ENCODE measurements at places on chromosomes 6 and 20.

DNA sequence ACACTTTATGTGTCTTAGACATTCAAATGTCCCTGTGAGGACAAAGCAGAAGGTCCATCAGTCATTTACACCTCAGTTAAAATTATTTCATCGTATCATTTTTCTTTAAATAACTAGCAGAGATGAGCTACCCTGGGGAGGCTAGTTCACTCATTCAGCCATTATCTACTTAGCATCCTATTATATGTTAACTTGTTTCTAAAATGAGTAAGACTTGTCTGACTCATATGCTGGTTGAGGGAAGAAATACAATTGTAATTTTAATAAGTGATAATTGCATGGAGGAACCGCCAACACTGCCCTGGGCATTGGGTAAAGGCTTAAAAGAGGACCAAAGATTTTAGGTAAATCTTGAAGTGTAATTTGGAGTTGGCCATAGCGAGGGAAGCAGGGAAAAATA is 12.4 kb upstream of the PTPRK start:
- no peak for DNase-seq
- no peaks in the 10 kb centered on the region for H3K4me1 ChIP-seq
- H3K36me3 ChIP-seq = no peaks in the 10 kb centered on the region
- H3K27me3 ChIP-seq = no peaks in the 10 kb centered on the region
- no peak overlapping the region for H3K27ac ChIP-seq

- no peaks in the 10 kb centered on the region for H3K36me3 ChIP-seq
- no peak overlapping the region for H3K4me3 ChIP-seq
- H3K27me3 ChIP-seq = peaks cover 50% of the 10 kb centered on the region
- DNase-seq = no peak
- no peak overlapping the region for H3K27ac ChIP-seq
- peaks cover 7% of the 10 kb centered on the region for H3K4me1 ChIP-seq
These were observed 2.7 kb upstream of the RBM24 start for GRCh38 chr6:17278289-17279063.

DNA sequence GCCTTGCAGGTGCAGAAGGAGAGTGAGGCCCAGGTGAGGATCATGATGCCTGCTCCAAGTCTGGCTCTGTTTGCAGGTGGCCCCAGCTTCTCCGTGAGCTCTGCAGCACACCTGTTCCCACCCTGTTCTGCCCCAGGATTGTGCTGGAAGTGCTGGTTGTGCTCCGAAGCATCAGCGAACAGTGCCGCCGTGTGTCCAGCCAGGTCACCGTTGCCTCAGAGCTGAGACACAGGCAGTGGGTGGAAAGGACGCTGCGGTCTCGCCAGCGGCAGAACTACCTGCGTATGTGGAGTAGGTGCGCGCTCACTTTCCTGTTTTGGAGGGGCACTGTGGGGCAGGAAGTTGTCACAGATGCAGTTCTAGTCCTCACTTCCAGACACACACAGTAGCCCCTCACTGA is 25.0 kb downstream of the ERMARD start:
- no peak overlapping the region for H3K27ac ChIP-seq
- DNase-seq = no peak
- peaks cover 25% of the 10 kb centered on the region for H3K36me3 ChIP-seq

GRCh38 chr6:64789476-64789875 is 917.5 kb downstream of the EYS start:
- no peak overlapping the region for H3K4me3 ChIP-seq
- no peaks in the 10 kb centered on the region for H3K36me3 ChIP-seq
- no peak overlapping the region for H3K27ac ChIP-seq
- no peak for DNase-seq
- H3K4me1 ChIP-seq = no peaks in the 10 kb centered on the region

- peaks cover 25% of the 10 kb centered on the region for H3K4me1 ChIP-seq
- no peak overlapping the region for H3K27ac ChIP-seq
- peaks cover 19% of the 10 kb centered on the region for H3K36me3 ChIP-seq
- H3K27me3 ChIP-seq = no peaks in the 10 kb centered on the region
- H3K4me3 ChIP-seq = no peak overlapping the region
These were observed 150.0 kb downstream of the UBE3D start for GRCh38 chr6:82915666-82916065.

DNA sequence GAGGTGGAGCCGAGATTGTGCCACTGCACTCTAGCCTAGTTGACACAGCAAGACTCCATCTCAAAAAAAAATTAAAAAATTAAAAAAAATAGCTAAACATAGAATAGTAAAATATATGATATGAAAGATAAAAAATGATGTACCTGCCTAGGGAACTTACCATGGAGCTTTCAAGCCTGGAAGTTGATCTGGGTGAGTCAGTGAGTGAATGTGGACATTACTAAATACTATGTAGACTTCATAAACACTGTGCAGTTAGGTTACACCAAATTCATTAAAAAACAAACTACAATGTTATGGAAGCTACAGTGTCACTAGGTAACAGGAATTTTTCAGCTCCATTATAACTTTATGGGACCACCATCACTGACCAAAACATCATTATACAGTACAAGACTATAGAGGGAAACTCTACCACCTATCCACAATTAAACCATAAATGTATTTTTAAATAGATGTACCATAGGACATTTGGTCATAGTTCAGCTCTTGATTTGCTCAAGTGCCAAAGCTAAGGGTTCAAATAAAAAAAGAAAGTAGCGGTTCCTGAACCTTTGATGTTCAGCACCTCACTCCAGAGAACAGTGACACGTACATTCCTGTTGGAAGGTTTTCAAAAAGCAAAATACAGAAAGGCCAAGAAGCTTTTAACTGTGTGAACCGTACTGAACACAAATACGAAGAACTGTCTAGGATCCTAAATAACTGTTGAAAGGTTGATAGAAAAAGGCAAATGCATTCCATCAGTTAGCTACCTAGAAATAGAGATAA is 52.4 kb upstream of the SPDEF start:
- H3K4me1 ChIP-seq = peaks cover 8% of the 10 kb centered on the region
- peaks cover 4% of the 10 kb centered on the region for H3K36me3 ChIP-seq
- H3K27me3 ChIP-seq = no peaks in the 10 kb centered on the region
- no peak overlapping the region for H3K27ac ChIP-seq
- H3K4me3 ChIP-seq = no peak overlapping the region

GRCh38 chr20:63218701-63219446 is 2.9 kb upstream of the YTHDF1 start:
- no peak for DNase-seq
- peaks cover 19% of the 10 kb centered on the region for H3K4me1 ChIP-seq
- peaks cover 19% of the 10 kb centered on the region for H3K27me3 ChIP-seq
- peaks cover 2% of the 10 kb centered on the region for H3K36me3 ChIP-seq
- no peak overlapping the region for H3K27ac ChIP-seq
- H3K4me3 ChIP-seq = no peak overlapping the region

GRCh38 chr6:62391358-62391757 is 105.3 kb upstream of the KHDRBS2 start:
- DNase-seq = no peak
- no peak overlapping the region for H3K27ac ChIP-seq
- no peak overlapping the region for H3K4me3 ChIP-seq
- H3K27me3 ChIP-seq = no peaks in the 10 kb centered on the region
- H3K36me3 ChIP-seq = no peaks in the 10 kb centered on the region

- H3K27ac ChIP-seq = no peak overlapping the region
- no peaks in the 10 kb centered on the region for H3K27me3 ChIP-seq
- H3K4me3 ChIP-seq = no peak overlapping the region
- H3K4me1 ChIP-seq = peaks cover 9% of the 10 kb centered on the region
These were observed 152.9 kb upstream of the MAP3K7 start for GRCh38 chr6:90739802-90740201.

- DNase-seq = no peak
- H3K36me3 ChIP-seq = no peaks in the 10 kb centered on the region
- H3K27me3 ChIP-seq = no peaks in the 10 kb centered on the region
- peaks cover 18% of the 10 kb centered on the region for H3K4me1 ChIP-seq
- no peak overlapping the region for H3K27ac ChIP-seq
These were observed 12.0 kb upstream of the BPI start for GRCh38 chr20:38291966-38292365.

GRCh38 chr6:147648916-147649315 is 140.4 kb downstream of the SAMD5 start:
- no peak for DNase-seq
- no peaks in the 10 kb centered on the region for H3K36me3 ChIP-seq
- H3K27ac ChIP-seq = no peak overlapping the region

GRCh38 chr6:55825402-55826051 is 49.9 kb downstream of the BMP5 start:
- H3K4me1 ChIP-seq = peaks cover 37% of the 10 kb centered on the region
- peaks cover 15% of the 10 kb centered on the region for H3K27me3 ChIP-seq
- no peaks in the 10 kb centered on the region for H3K36me3 ChIP-seq

DNA sequence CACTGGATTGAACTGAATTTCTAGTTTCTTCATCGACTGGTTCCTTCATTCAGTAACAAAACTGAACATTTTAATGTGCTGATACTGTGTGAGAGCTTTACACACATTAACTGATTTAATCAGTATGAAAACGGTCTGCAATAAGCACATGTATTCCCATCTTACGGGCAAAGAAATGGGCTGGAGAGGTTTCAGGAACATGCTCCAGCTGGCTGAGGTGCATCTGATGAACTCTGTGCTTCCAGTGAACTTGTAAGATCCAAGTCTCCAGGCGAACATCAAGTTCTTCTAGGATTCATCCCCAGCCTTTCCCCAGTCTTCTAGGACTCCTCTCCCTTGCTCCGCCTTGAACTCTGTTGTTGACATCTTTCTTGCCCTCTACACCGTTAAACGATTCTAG is 220.7 kb upstream of the AGPAT4 start:
- no peak overlapping the region for H3K4me3 ChIP-seq
- H3K36me3 ChIP-seq = no peaks in the 10 kb centered on the region
- H3K27me3 ChIP-seq = peaks cover 19% of the 10 kb centered on the region

GRCh38 chr20:51487076-51487475 is 55.4 kb downstream of the NFATC2 start:
- no peak overlapping the region for H3K27ac ChIP-seq
- no peak overlapping the region for H3K4me3 ChIP-seq
- peaks cover 22% of the 10 kb centered on the region for H3K27me3 ChIP-seq
- peaks cover 14% of the 10 kb centered on the region for H3K4me1 ChIP-seq

GRCh38 chr20:63843222-63843621 is 12.2 kb upstream of the ZBTB46 start:
- no peak for DNase-seq
- peaks cover 5% of the 10 kb centered on the region for H3K4me1 ChIP-seq
- no peak overlapping the region for H3K27ac ChIP-seq
- H3K4me3 ChIP-seq = no peak overlapping the region

DNA sequence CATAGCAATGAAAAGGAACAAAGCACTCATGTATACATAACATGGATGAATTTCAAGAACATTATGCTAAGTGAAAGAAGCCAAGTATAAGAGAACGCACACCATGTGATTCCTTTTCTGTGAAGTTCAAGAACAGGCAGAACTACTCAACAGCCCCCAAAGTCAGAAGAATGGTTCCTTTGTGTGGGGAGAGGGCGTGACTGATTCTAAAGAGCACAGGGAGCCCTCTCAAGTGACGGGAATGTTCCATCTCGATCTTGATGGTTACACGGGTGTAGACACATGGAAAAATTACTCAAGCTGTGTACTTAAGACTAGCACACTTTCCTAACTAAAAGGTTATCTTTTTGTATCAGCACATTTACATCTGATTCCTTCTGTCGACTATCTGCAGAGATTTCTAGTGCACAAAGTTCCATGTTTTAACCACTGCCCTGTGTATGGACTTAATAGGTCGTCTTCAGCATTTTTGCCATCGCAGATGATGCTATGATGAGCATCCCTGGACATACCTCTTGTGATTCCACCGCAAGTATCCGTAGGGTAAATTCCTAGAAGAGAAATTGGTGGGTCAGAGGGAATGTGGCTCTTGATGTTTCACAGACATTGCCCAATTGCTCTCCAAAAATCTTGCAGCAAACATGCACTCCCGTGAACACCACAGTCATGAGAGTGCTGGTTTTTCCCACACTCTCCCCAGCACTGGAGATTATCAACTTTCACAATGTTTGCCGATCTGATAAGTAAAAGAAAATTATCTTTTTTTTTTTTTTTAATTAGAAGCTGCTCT is 279.3 kb downstream of the BMP7 start:
- H3K27ac ChIP-seq = no peak overlapping the region
- H3K36me3 ChIP-seq = no peaks in the 10 kb centered on the region
- no peak overlapping the region for H3K4me3 ChIP-seq
- H3K27me3 ChIP-seq = peaks cover 26% of the 10 kb centered on the region
- no peaks in the 10 kb centered on the region for H3K4me1 ChIP-seq

DNA sequence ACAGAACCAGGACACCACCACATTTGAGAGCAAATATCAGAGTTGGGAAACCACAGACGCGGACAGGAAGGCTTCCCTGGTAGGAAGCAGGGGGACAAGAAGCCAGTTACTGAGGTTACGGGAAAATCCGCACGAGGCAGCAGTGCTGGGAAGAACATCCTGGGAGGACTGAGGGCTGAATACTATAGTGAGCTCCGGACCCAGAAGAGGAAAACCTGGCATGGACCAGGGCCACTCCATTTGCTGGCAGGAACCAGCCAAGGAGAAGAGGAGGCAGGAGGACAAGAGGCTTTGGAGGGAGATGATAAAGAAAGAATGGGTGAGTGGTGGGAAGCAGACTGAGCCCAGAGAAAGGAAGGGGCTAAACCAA is 6.1 kb upstream of the DSN1 start:
- H3K4me1 ChIP-seq = no peaks in the 10 kb centered on the region
- H3K27me3 ChIP-seq = no peaks in the 10 kb centered on the region
- H3K36me3 ChIP-seq = peaks cover 11% of the 10 kb centered on the region
- H3K4me3 ChIP-seq = no peak overlapping the region

DNA sequence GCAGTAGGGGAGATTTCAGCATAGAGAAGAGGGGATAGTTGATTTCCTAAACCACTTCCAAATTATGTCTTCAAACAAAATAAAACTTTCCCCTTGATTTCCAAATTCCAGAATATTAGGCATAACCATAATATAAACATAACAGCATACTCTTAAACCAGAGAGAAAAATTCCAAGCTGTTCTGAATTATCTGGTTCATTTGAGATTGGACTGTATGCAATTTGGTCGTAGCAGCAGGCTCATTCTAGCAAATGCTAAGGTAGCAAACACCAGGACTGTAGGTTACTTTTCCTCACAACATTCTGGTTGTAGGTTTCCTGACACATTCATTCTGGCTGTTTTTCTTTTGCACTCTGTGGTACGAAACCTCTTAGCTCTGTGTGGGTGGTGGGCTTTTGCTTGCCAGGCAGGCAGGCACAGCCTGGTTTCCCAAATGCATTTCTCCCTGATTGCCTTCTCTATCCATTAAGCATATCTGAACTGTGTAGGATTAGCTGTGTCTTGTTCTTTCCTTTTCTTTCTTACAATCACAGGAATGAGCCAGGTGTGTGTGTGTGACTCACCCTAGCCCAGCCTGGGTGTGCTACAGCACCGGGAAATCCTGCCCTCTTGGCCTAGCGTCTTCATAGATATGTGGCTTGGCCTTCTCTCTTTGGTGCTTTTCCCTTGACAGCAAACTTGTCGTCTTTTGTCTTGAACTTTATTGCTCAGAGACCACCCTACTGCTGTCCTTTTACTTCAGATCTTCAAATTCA is 77.1 kb downstream of the JARID2 start:
- H3K27me3 ChIP-seq = no peaks in the 10 kb centered on the region
- peaks cover 52% of the 10 kb centered on the region for H3K4me1 ChIP-seq
- no peaks in the 10 kb centered on the region for H3K36me3 ChIP-seq
- DNase-seq = no peak
- H3K27ac ChIP-seq = peak overlapping the region; percentile 1

GRCh38 chr6:106750946-106751345 is 121.6 kb downstream of the QRSL1 start:
- no peak overlapping the region for H3K4me3 ChIP-seq
- H3K27me3 ChIP-seq = no peaks in the 10 kb centered on the region
- H3K27ac ChIP-seq = peak overlapping the region; percentile 93
- no peaks in the 10 kb centered on the region for H3K36me3 ChIP-seq
- peaks cover 42% of the 10 kb centered on the region for H3K4me1 ChIP-seq

- H3K4me3 ChIP-seq = no peak overlapping the region
- H3K4me1 ChIP-seq = peaks cover 10% of the 10 kb centered on the region
- peaks cover 13% of the 10 kb centered on the region for H3K27me3 ChIP-seq
- no peak overlapping the region for H3K27ac ChIP-seq
- no peak for DNase-seq
These were observed 19.3 kb downstream of the ADA start for GRCh38 chr20:44632103-44632752.

All from progenitor cell of endocrine pancreas (in vitro differentiated cells).